Forelimb muscle (tissue), 1 donor: ENCODE measurements at places on chromosomes 5 and 9. TPM values are rescaled to one million over a fixed set of nuclear protein-coding genes. Genes with fewer than 3 reads are reported as not detected.

OR1Q1 gene
- polyA plus RNA-seq, result not detected

PDGFRB gene
- 115 TPM for polyA plus RNA-seq

LCN10 gene
- 20.2 TPM for polyA plus RNA-seq

PSMD5 gene
- polyA plus RNA-seq, result 20.7 TPM

F12 gene
- polyA plus RNA-seq, result 0.52 TPM

BARHL1 gene
- not detected for polyA plus RNA-seq

APBA1 gene
- polyA plus RNA-seq, result 5.3 TPM

C5orf34 gene
- polyA plus RNA-seq, result 2.9 TPM
